Cardiac septum (tissue), 1 donor: ENCODE measurements at places on chromosomes 5 and 9. TPM values are rescaled to one million over a fixed set of nuclear protein-coding genes. Genes with fewer than 3 reads are reported as not detected.

DNA sequence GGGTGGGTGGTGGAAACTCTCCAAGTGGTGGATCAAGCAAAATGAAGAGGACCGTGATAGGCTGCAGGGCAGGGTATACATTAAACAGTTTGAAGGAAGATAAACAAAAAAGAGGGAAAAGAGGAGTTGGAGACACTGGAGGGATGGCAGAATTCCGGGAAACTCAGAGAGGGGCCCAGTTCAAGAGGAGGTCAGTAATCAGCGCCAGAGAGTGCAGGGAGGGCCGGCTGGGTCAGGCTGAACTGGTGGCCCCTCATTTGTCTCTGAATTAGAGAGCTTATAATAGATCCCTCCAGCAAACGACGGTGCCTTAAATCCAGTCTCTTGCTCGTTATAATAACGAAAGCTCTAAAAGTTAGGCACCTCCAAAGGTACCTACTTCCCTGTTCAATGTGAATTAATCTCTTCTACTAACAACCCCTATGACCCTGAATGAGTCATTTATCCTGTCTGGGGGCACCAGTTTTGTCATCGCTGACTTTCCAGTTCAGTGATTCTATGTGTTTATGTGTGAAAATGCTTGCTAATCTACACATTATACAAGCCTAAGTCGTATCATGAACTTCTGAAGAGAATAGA, 2.4 kb upstream of the ZSWIM6 start:
- DNase-seq = no peak

GRCh38 chr5:144130306-144130705, 40.2 kb downstream of the YIPF5 start:
- DNase-seq = no peak

DNA sequence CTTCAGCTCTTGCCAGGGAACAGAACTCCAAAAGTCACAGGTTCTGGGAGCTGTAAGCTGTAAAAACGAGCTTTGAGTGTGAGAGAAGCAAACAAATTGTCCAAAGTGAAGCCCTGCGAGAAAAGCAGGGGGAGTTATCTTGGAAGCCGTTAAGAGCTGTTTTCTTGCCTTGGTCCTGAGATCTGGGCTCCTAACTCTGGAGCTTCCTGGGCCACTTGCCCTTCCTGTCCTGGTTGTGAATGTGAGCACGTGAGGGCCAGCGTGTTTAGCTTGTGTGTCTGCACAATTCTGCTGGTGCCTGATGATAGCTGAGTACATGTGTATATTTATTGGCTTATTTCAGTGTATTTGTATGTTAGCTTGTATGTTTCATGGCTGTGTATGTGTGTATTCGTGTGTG, 40.5 kb downstream of the DAB2IP start:
- DNase-seq = no peak

The RLN1 gene
- 0.32 TPM for total RNA-seq

GRCh38 chr9:137077758-137078693, 709 bp downstream of the UAP1L1 start:
- DNase-seq = no peak

- DNase-seq = no peak
Observed at GRCh38 chr9:134245179-134245578, 80.8 kb upstream of the RNU6ATAC start.

The IL5 gene
- total RNA-seq = not detected

GRCh38 chr9:12352045-12352315, 341.2 kb upstream of the TYRP1 start:
- no peak for DNase-seq

DNA sequence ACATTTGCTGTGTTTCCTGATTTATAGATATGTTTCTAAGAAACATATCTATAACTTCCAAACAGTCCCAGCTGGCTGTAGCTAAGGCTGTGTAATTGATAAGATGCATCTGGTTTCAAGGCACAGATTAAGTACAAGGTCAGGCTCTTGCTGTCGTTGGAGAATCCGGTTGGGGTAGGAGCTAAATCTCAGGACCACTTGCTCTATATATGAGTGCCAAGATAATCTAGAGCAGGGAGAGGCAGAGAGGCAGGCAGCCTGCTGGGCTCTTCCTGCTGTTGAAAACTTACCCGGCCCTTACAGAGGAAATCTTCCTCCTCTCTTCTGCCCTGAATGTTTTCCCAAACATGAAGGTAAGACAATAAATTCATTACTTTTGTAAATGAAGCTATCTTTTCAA, at the start of gene C7:
Gene C7, plus strand, starts transcription at position 234 of the 400 bp plus-strand sequence. Its CDS starts 114 bp downstream, at position 348.
- DNase-seq = no peak

GRCh38 chr5:176153741-176154140, 84.5 kb upstream of the SIMC1 start:
- no peak for DNase-seq

DNA sequence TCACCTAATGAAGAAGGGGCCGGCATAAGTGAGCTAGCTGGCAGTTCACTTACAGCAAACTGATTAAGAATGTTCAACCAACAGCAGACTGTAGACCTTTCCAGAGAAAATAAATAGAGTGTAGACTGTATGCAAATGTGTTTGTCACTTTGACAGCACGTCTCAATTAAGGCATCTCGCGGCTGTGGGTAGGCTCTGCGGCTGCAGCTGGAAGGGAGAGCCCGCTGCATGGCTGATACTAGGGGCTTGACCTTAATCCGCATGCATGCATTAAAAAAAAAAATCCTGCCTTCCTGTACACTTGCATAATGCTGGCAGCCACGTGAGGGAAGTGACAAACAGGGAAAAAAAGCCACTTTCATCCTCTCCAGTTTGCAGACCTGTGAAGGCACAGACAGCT, 82.3 kb downstream of the CRB2 start:
- DNase-seq = peak; percentile 53

The DRD1 gene
- total RNA-seq = 0.05 TPM

- no peak for DNase-seq
Observed at GRCh38 chr5:19615661-19616060, 372.3 kb downstream of the CDH18 start.

DNA sequence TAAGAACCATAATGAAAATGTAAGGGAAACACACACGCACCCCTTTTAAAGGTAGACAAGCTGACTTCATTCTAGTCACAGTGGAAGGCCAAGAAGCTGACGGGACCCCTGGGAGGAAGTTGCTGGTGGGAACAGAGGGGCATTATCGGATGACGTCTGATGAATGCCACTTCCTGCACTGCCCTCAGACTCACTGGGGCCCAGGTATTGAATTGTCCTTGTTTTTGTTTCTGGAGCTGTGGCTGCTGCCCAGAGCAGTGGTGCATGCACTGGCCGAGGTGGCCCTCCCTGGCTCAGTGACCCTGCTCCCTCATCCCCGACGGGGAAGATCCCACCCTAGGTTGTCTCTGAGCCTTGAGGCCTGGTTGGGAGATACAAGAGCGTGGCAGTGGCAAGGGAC, 15.3 kb upstream of the RPL26L1 start:
- DNase-seq = no peak

The GAS1 gene
- total RNA-seq = 9.0 TPM

- no peak for DNase-seq
Observed at GRCh38 chr5:107985144-107985543, 314.4 kb upstream of the EFNA5 start.

GRCh38 chr5:21238786-21239185, 1250.8 kb upstream of the CDH18 start:
- no peak for DNase-seq

The PHYHD1 gene
- total RNA-seq = 21.9 TPM

GRCh38 chr5:180820788-180821321, 18.2 kb upstream of the MGAT1 start:
- no peak for DNase-seq

The NUTM2F gene
- not detected for total RNA-seq

- no peak for DNase-seq
Observed at GRCh38 chr9:28956116-28956880, 1383.0 kb upstream of the C9orf72 start.

GRCh38 chr5:50984640-50985039, 318.2 kb downstream of the PARP8 start:
- DNase-seq = no peak

GRCh38 chr5:84303315-84303714, 81.4 kb downstream of the EDIL3 start:
- no peak for DNase-seq

- DNase-seq = no peak
Observed at GRCh38 chr9:119095072-119095471, 274.2 kb downstream of the BRINP1 start.

The TRIM7 gene
- total RNA-seq = 6.4 TPM

- no peak for DNase-seq
Observed at GRCh38 chr9:136997830-136998234, 1.5 kb upstream of the CLIC3 start.

The TMEM215 gene
- total RNA-seq = not detected

The PRSS3 gene
- not detected for total RNA-seq

The SPATA6L gene
- total RNA-seq = 2.4 TPM

GRCh38 chr9:83967073-83967472, 12.9 kb downstream of the HNRNPK start:
- DNase-seq = no peak

DNA sequence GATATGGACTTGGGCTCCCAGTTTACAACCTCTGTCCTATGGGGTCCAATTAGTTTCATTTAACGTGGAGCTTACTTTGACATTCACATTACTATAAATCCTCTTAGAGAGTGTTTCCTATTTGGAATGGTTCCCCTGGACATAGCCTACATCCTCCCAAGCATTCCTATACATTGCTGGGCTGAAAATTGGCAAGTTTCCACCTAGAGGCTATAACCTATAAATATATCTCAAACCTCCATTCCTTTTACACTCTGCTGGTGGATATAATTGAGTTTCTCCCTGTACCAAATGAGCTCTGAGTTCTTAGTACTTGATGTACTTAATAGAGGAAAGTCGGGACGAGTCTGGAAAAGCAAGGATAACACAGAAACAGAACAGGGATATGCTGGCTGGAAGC, 172.8 kb downstream of the ASTN2 start:
- DNase-seq = no peak

- DNase-seq = no peak
Observed at GRCh38 chr9:132881826-132882225, 3.1 kb downstream of the SPACA9 start.

DNA sequence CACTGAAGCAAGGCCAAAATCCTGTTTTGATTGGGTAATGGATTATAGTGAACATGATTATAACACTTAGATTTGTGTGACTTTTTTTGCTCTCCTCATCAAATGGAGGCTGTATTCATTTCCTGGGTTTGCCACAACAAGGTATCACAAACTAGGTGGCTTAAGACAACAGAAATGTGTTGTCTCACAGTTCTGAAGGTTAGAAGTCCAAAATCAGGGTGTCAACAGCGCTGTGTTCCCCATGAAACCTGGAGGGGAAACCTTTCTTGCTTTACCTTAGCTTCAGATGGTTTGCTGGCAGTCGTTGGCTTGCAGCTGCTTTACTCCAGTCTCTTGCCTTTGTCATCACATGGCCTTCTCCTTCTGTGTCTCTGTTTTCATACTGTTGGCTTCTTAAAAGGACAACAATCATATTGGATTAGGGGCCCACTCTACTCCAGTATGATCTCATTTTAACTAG, 32.4 kb downstream of the CDC42SE2 start:
- no peak for DNase-seq

GRCh38 chr5:11902201-11902619, 2.0 kb downstream of the CTNND2 start:
- no peak for DNase-seq

DNA sequence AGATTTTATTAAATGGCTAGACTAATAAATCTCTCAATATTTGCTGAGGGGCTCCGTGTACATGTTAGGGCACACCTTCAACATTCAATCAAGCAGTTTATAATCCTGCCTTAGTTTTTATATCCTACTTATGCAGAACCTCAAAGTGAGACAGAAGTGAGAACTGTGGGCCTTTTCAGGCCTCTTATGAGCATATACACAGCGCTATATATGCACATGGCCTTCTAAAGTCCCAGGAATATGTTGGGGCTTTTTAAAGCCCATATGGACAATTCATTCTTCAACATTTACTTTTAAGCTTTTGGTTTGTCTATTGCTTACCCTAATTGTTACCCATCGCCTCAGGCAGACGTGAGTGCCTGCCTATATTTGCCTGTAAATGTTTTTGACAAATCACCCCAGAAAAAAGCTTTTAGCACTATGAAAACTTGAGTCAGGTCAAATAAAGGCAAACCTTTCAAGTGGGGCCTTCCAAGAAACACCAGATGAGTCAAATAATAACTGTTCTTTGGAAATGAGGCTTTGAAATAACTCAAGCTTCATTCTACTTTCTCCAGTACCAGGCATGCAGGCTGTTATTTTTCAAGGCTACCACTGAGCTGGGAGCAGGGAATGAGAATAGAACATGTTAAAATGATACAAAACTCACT, 58.2 kb downstream of the ESM1 start:
- no peak for DNase-seq

GRCh38 chr5:115977096-115977495, 14.8 kb downstream of the LVRN start:
- no peak for DNase-seq
